D721Med (cell line): ENCODE measurements at places on chromosomes 16 and 17.

- DNase-seq: peak; percentile 80
These were observed 22.7 kb downstream of the GGA3 start for GRCh38 chr17:75238684-75239191.

DNA sequence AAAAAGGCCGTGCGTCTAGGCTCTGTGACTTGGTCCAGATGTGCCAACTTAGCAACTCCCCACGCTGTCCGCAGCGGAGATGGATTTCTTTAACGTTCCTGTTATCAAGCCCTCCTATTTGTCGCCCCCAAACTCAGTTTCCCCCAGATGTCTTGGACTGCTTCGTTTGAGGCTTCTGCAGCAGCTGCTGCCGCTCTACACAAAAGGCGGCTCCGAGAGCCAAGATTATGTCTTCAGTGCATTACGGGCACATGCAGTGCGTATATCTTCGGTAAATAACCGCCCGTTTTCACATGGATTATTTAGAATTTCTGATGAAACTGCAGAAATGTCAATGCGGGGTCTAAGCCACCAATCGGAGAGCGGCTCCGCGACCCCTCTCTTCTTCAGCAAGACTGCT is 240.6 kb upstream of the ZFHX3 start:
- no peak for DNase-seq

GRCh38 chr16:81403208-81403600 is 41.4 kb upstream of the CMIP start:
- no peak for DNase-seq

DNA sequence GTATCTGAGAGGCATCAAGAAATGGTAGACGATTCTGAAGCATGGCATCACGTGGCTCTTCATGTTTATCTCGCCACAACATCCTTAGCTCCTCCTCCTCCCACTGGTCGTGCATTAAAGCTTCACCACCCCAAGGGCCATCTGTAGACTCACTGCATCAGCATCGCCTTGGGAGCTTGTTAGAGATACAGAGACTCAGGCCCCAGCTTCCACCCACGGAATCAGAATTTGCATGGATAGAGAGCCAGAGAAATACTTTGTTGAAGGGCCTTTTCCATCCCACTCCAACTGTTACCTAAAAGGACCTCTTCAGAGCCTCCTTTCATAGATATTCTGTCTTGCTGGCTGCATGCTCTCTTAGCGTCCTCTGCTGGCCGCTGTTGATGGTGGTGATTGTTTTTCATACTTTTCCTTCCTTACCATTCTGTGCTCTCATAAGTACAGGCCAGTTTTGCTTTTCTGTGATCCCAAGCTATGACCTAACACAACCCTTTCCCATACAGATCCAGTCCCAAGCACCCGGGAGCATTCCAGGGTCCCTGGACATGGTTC is 1049.4 kb upstream of the EEF2KMT start:
- no peak for DNase-seq

DNA sequence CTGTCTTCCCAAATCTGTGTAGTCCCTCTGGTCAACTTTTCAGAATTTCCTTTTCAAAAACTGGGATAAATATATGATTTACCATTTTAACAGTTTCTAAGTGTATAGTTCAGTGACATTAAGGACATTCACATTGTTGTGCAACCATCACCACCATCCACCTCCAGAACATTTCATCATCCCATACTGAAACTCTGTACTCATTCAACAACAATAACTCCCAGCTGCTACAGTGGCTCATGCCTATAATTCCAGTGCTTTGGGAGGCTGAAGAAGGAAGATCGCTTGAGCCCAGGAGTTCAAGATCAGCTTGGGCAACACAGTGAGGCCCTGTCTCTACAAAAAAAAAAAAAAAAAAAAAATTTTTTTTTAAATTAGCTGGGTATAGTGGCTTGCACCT is 131.0 kb downstream of the AATF start:
- no peak for DNase-seq

GRCh38 chr16:48605518-48606110 is 4.4 kb downstream of the N4BP1 start:
- no peak for DNase-seq

- DNase-seq: no peak
These were observed 15.3 kb downstream of the CDH3 start for GRCh38 chr16:68660359-68660795.

DNA sequence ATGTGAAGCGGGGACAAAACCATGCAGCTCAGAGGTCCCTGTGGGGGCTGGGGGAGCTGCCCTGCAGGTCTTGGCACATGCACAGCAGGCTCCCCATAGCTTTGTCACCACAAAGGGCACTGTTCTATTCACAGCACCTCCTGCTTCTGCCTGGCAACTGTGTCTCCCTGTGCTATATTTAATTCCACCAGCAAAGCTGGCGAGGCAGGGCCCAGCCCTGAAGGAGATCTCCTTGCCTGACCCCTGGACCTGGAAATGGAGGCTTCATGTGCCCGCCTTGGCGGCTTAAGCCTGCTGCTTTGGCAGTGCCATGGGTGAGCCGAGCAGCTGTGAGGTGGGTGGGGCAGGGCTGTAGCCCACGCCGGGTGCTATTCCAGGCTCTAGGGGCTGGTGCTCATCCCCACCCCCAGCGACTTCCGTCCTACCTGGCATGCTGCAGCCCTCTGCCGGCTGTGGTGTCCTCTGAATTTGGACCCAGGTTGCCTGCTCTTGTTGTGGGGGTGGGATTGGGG is 6.8 kb downstream of the LDHD start:
- DNase-seq: no peak

- no peak for DNase-seq
These were observed 235.2 kb downstream of the C16orf78 start for GRCh38 chr16:49608779-49609178.

DNA sequence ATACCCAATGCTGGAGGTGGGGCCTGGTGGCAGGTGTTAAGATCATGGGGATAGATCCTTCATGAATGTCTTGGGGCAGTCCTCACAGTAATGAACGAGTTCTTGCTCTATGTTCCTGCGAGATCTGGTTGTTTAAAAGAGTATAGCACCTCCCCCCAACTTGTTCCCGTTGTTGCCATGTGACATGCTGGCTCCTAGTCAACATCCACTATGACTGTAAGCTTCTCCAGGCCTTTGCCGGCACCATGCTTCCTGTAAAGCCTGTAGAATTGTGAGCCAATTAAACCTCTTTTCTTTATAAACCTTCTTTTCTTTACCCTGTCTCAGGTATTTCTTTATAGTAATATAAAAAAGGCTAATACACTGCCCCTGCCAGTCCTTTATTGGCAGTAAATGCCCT is 33.3 kb downstream of the RANBP10 start:
- DNase-seq: no peak

DNA sequence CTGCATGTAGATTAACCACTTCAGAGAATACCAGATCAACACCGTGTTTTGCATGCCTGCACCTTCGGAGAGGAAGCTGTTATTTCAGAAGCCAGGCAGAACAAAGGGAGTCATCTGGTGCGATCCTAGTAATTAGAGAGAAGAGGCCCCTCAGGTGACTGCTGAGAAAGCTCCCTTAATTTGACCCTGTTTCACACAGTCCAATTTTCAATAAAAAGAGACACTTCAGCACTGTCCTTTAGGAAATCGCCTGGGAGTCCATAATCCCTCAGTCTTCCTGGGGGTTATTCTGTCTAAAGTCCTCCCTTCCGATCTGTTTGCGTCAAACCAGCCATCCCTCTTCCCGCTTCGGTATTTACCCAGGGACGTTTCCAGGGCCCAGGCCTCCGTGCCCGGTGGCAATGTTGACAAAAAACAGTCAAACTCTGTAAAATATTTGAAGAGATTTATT is 23.4 kb upstream of the TNRC6C start:
- DNase-seq: no peak

DNA sequence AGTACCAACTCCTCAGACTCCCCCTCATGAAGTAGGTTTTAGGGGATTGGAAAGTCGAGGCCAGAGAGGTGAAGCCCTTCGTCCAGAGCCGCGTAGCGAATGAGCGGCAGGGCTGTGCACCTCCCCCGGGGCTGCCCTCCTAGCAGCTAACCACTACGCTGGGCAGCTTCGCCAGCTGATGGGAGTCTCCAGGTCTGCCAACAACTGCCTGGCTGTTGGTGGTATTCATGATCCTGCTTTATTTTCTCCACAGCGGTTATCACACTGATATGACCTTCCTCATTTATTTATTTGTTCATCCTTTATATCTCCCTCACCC is 773 bp upstream of the NETO2 start:
- no peak for DNase-seq

GRCh38 chr16:272633-273546 is 2.9 kb downstream of the RGS11 start:
- DNase-seq: no peak

DNA sequence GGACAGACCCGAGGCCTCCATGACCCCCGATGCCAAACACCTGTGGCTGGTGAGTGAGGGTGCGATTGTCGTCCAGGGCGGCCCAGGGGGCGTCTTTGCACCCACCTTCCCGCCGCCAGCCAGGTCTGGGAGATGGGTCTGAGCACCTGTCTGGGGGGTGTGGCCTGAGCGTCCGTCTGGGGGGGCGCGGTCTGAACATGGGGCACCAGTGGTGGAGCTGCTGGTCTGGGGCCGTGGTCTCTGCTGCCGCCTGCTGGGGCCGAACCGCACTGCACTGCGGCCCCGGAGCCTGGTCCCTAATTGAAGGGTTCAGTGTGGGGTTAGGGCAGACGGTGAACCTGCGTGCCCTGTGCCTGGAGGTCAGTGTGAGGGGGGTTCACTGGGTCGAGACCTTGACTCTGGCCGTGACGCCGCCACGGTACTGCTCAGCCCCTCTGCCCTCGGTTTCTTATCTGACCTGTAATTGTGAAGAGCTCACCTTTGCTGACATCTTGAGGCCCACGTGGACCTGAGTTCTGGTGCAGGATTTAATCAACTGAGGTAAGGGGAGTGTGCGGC is 12.6 kb upstream of the TCF25 start:
- DNase-seq: peak; percentile 70

DNA sequence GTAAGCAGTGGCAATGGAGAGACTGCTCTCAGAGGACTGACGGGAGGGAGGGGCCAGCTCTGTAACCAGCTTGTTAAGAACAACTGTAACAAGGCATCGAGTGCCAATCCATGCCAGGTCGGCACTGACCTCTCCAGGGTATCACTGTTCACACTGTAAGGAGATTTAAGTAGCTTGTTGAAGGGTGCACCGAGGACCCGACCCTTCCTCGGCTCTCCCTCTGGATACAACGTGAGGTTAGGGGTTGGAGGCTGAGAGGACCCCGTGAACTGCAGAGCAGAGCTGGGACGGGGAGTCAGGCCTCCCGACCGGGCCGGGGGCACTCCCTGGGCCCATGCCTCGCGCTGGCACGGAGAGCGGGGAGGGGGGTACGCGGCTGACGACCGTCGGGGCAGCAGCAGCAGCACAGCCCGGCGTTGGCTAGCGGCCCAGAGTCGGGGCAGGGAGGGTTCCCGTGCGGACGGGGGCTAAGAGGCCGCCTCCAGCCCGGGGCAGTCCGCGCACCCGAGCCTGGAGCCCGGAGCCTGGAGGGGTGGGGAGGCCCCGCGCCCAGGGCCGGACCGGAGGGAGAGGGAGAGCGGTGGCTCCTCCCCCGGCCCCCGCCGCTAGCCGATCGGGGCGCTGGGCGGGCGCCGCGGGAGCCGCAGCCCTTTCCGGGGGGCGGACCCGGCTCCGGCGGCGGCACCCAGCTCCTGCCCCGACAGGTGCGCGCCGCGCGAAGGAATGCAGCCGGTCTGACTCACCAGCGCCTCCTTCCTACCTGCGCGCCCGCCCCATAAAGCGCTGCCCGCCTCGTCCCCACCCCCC is at the start of gene ITGB4:
TSS of gene ITGB4 (plus strand) at position 804 of the 807 bp plus-strand sequence. CDS start 3,245 bp downstream, outside the sequence.
- no peak for DNase-seq

GRCh38 chr17:27856676-27857432 is 36.3 kb downstream of the LYRM9 start:
- no peak for DNase-seq

DNA sequence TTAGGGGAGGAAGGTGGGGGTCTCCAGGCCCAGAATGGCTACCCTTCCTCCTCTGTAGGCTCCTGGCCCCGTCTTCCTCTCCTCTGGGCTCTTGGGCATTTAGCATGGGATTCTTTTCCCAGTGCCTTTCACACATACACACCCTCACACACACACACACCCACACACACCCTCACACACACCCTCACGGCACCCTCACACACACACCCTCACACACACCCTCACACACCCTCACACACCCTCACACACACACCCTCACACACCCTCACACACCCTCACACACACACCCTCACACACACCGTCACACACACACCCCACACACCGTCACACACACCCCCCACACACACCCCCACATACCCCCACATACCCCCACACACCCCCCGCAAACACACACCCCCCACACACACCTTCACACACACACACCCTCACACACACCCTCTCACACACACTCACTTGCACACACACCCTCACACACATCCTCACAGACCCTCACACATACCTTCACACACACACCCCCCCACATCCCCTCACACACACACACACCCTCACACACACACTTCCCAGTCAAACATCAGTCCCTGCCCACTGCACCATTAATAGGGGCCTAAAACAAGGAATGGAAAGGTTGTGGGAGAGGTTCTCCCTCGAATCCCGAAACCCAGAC is 845 bp downstream of the SGCA start:
- DNase-seq: no peak
